A172 (cell line): ENCODE measurements at places on chromosomes 1 and 21. TPM values are rescaled to one million over a fixed set of nuclear protein-coding genes. Genes with fewer than 3 reads are reported as not detected.

DNA sequence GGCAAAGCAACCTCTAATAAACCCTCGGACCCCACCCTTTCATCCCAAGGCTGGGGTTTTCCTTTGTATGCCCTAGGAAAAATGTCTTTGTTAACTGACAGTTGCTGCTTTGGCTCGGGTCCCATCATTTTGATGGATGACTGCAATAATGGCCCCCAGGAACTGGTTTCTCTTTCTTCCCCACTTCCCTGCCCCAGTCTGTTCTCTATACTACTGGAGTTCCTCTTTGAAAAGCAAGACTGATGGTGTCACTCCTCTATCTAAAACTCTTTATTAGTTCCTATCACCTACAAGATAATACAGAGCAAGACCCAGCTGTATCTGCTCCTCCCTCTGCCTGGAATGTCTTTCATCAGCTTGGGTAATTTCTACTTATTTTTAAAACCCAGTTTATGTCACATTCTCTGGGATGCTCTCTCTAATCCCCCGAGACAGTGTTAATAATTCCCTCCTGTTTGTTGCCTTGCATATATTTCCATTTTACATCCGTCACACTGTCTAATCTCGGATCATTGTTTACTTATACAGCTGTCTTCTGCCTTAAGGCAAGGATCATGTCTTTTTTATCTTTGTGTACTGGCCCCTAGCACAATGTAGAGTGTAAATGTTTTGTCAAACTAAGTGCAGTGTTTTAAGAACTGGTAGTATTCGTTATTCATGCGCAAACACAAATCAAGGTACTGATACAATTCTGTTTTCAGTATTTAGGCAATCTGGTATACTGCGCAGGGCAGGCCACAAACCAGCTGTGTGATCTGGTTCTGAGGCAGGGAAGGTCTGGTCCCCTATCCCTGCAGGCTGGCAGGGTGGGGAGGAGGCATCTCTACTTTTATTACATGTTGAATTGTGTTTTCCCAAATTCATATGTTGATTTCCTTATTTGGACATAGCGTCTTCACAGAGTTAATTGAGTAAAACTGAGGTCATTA, 16.1 kb downstream of the SLAMF1 start:
- DNase-seq = no peak

- DNase-seq = no peak
Measured at GRCh38 chr1:12678350-12678749, 34.5 kb downstream of the AADACL4 start.

GRCh38 chr1:101235696-101236515, 913 bp upstream of the S1PR1 start:
- DNase-seq = peak; percentile 8

The REN gene
- 0.62 TPM in 1 of 2 replicates, not detected in the other for total RNA-seq

DNA sequence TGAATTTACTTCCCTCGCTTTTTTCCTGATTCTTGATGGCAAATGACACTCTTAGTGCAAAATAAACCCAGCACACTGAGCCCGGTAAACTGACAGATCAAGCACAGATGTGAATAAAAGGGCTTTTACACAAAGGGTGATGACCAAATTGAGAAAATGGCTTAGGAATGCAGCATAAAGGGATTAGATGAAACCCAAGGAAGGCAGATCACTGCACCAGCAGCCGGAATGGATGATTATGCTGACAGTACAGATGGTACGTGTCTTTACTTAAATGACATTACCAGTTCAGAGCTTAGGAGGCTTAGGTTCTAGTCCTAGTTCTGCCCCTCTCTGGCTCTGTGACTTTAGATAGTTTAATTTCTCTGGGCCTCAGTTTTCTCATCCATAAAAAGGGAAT, 12.0 kb downstream of the PKP1 start:
- DNase-seq = no peak

GRCh38 chr1:230340526-230341161, 85.5 kb downstream of the PGBD5 start:
- DNase-seq = no peak

- no peak for DNase-seq
Measured at GRCh38 chr21:28485301-28486022, 507.2 kb downstream of the LTN1 start.

The HSD11B1 gene
- total RNA-seq = 0.69 and 1.5 TPM in 2 replicates
